Activated naive CD4-positive, alpha-beta T cell treated with anti-CD3 and anti-CD28 coated beads, Interleukin-2, amount 50 U/mL, for 72 hours (primary cell): ENCODE measurements at places on chromosomes 4 and X. TPM values are rescaled to one million over a fixed set of nuclear protein-coding genes. Genes with fewer than 3 reads are reported as not detected.

The ODAM gene
- not detected for total RNA-seq

The PRR32 gene
- total RNA-seq = not detected

The LIMCH1 gene
- total RNA-seq = not detected

The MFAP3L gene
- total RNA-seq = 2.1 TPM

The DUSP9 gene
- not detected for total RNA-seq

The PDE6B gene
- 16.6 TPM for total RNA-seq
